Camera-type eye (tissue), 1 donor: ENCODE measurements at places on chromosomes 2 and 18. TPM values are rescaled to one million over a fixed set of nuclear protein-coding genes. Genes with fewer than 3 reads are reported as not detected.

GLS gene
- total RNA-seq = 214 TPM

CRIM1 gene
- 158 TPM for total RNA-seq

NAT8 gene
- total RNA-seq = not detected

CROCC2 gene
- total RNA-seq = 0.16 TPM

TMEM237 gene
- 63.2 TPM for total RNA-seq

AGXT gene
- not detected for total RNA-seq

UGT1A10 gene
- total RNA-seq = not detected

CD226 gene
- 5.2 TPM for total RNA-seq

SMAD7 gene
- 51.5 TPM for total RNA-seq

ALLC gene
- total RNA-seq = 0.77 TPM

EN1 gene
- total RNA-seq = 0.16 TPM

GKN1 gene
- not detected for total RNA-seq

CNRIP1 gene
- 38.9 TPM for total RNA-seq

IHH gene
- total RNA-seq = 3.8 TPM

FBLN7 gene
- 17.3 TPM for total RNA-seq
